ENCODE measurements at places on chromosomes 2 and 18. TPM values are rescaled to one million over a fixed set of nuclear protein-coding genes. Genes with fewer than 3 reads are reported as not detected.

Gene NPHP1
- polyA plus RNA-seq, result 6.0 TPM

Gene PLB1
- not detected for polyA plus RNA-seq

Gene BMP10
- polyA plus RNA-seq, result not detected

Gene CROCC2
- polyA plus RNA-seq, result not detected

Gene CNRIP1
- polyA plus RNA-seq, result 58.7 TPM

Gene TRMT61B
- polyA plus RNA-seq, result 24.3 TPM

Gene FAM237A
- polyA plus RNA-seq, result 7.1 TPM

Gene VWC2L
- not detected for polyA plus RNA-seq

Gene FEV
- not detected for polyA plus RNA-seq

Data from Purkinje cell (primary cell).